Activated naive CD4-positive, alpha-beta T cell treated with anti-CD3 and anti-CD28 coated beads, Interleukin-2, amount 50 U/mL, for 72 hours (primary cell): ENCODE measurements at places on chromosomes 7 and 10. TPM values are rescaled to one million over a fixed set of nuclear protein-coding genes. Genes with fewer than 3 reads are reported as not detected.

The IQUB gene
- 0.16 TPM for total RNA-seq

The GNGT1 gene
- total RNA-seq, result not detected

The PANK1 gene
- 4.0 TPM for total RNA-seq

The EGFR gene
- total RNA-seq, result not detected

The ITPRID1 gene
- not detected for total RNA-seq

The DGKI gene
- total RNA-seq, result 16.8 TPM
